RWPE2 (cell line): ENCODE measurements at places on chromosomes 11 and 22.

- no peak for DNase-seq
Observed at GRCh38 chr11:107830915-107831540, 27.6 kb downstream of the SLC35F2 start.

- no peak for DNase-seq
Observed at GRCh38 chr11:70108250-70108649, 30.1 kb downstream of the ANO1 start.

- no peak for DNase-seq
Observed at GRCh38 chr11:113519989-113520613, 44.9 kb upstream of the DRD2 start.

DNA sequence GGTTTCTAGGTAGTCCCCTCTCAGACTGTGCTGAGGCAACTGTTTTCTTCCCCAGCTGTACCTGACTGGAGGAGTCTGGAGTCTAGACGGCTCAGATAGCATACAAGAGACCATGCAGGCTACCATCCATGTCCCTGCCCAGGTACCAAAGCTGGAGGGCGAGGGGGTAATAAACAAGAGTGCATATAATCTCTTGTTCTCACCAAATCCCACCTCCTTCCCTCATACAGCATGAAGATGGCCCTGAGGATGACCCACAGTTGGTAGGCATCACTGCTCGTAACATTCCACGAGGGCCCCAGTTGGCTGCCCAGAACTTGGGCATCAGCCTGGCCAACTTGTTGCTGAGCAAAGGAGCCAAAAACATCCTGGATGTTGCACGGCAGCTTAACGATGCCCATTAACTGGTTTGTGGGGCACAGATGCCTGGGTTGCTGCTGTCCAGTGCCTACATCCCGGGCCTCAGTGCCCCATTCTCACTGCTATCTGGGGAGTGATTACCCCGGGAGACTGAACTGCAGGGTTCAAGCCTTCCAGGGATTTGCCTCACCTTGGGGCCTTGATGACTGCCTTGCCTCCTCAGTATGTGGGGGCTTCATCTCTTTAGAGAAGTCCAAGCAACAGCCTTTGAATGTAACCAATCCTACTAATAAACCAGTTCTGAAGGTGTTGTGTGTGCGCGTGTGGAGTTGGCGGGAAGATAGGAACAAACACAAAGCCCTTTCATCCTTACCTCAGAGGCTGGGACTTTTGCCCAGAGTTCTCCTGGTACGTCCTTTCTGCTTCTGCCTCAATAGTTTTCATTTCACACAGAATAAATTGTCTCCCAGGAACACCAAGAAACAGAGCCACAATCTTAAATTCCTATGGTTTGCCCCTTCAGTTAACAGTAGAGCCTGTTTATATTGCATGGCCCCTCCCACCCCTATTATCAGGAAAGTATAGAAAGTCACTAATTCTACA is 8.5 kb downstream of the HMBS start:
- DNase-seq: no peak

GRCh38 chr11:73239111-73239521 is 21.0 kb downstream of the P2RY2 start:
- peak; percentile 30 for DNase-seq

- DNase-seq: no peak
Observed at GRCh38 chr11:66874232-66874631, 17.4 kb downstream of the LRFN4 start.

- DNase-seq: no peak
Observed at GRCh38 chr11:12390687-12391110, 13.3 kb downstream of the PARVA start.
